GM23248 (cell line): ENCODE measurements at places on chromosomes 5 and 9.

GRCh38 chr9:72687331-72687730 lies 165.9 kb downstream of the TMC1 start:
- no peak for DNase-seq

DNA sequence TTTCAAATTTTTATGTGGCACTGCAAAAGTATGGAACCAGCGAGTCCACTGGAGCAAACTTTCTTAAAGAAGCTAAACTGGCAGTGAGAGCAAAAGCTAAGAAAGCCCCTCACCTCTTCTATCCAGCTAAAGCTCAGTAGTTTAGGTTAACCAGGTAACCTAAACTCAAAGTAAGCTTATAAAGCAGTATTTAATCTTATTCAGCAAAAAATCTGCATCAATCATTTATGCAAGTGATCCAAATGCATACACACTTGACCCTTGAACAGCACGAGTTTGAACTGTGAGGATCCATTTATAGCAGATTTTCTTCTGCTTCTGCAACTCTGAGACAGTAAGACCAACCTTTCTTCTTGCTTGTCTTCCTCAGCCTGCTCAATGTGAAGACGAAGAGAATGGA lies 363.8 kb upstream of the CDH18 start:
- DNase-seq, result no peak

- no peak for DNase-seq
Observed at GRCh38 chr9:120914396-120914795, 12.2 kb downstream of the TRAF1 start.

GRCh38 chr9:86099701-86100364 lies 475 bp upstream of the GOLM1 start:
- peak; percentile 86 for DNase-seq

GRCh38 chr5:54540286-54540685 lies 22.7 kb downstream of the SNX18 start:
- DNase-seq, result no peak

GRCh38 chr5:53537711-53538110 lies 22.7 kb upstream of the NDUFS4 start:
- peak; percentile 20 for DNase-seq
